NCI-H1417 treated with DMSO at 0.1 percent for 48 hours (cell line): ENCODE measurements at places on chromosomes 16 and 17.

GRCh38 chr16:67967958-67968399 lies 458 bp downstream of the SLC12A4 start:
- DNase-seq, result no peak

DNA sequence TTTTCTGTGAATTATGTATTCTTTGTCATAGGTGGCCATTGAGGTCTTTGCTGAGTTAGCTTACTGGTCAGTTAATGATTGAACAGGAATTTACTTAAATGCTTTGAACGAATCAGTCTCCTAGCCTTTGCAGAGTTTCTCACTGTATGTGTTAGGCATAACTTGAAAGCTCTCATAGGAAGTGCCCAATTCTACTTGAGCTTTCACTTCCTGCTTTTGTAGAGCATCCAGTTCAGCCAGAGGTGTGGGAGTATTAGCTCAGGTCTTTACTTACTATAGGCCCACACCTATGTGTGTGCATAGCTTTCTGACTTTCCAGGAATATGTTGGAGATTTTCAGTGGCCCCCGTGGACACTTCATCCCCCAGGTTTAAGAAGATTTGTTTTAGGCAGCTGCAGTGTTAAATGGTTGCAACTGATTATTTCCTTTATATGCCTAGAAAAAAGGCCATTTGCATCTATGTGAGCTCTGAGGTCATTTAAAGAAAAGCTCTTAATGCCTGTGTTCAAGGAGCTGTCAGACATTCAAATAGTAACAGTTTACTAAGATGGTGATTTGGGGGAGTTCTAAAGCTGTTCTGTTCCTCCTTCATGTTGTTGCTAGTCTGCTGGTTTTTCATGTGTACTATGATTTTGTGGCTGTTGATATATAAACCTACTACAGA lies 62.3 kb downstream of the PHKB start:
- DNase-seq, result no peak

- no peak for DNase-seq
Measured at GRCh38 chr16:79419148-79419547, 181.4 kb downstream of the MAF start.

DNA sequence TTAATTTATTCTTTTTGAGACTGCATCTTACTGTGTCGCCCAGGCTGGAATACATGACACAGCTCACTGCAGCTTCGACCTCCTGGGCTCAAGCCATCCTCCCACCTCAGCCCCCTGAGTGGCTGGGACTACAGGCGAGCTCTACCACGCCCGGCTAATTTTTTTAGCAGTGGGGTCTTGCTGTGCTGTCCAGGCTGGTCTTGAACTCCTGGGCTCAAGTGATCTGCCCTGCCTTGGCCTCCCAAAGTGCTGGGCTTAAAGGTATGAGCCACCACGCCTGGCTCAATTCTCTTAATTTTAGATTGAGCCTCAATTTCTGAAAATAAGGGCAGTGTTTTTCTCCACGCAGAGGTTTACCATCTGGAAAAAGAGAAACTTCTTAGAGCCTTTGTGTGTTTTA lies 41.1 kb downstream of the ZNF750 start:
- no peak for DNase-seq

DNA sequence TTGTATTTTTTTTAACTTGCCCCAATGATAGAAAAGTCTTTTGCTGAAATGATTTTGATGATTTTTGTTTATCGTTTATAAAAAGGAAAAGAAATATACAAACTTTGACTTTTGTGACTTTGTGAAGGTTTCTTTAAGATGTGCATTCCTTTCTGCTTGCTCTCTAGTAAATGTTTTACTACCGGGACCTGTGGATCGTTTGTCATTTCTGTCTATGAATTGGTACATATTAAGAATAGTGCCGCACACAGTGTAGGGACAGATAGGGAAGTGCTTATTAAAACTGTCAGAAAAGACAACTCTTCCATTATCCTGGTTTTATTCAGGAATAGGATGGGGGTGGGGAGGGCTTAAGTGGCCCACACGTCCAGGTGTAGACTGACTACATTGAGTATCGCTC lies 8.1 kb upstream of the PSMC5 start:
- no peak for DNase-seq

- no peak for DNase-seq
Measured at GRCh38 chr17:75878174-75878998, at the start of gene TRIM47. TSS of gene TRIM47 (minus strand) at chr17:75878581. CDS start at chr17:75878548, 33 bp downstream.

DNA sequence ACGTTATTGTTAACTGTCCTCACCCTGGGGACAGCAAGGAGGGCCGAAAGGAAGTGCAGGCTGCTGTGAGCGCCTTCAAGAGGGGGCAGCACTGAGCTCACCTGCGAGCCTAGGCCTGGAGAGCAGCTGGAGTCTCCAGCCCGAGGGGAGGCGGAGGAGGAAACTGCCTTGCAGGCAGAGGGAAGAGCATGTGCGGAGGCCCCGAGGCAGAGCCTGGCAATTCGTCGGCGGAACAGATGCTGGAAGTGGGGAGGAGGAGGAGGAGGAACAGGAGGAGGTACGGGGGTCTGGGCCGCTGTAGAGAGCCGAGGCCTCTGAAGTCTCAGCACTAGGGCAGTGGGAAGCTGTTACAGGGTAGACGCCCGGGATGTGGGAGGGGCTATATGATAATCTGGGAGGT lies 49.6 kb upstream of the PLCG2 start:
- DNase-seq, result no peak

GRCh38 chr17:41505809-41506767 lies 676 bp upstream of the KRT13 start:
- no peak for DNase-seq

- DNase-seq, result no peak
Measured at GRCh38 chr16:53952215-53953208, 248.6 kb downstream of the FTO start.
